IPS DF 6.9 (cell line): ENCODE measurements at places on chromosomes 3 and 15.

DNA sequence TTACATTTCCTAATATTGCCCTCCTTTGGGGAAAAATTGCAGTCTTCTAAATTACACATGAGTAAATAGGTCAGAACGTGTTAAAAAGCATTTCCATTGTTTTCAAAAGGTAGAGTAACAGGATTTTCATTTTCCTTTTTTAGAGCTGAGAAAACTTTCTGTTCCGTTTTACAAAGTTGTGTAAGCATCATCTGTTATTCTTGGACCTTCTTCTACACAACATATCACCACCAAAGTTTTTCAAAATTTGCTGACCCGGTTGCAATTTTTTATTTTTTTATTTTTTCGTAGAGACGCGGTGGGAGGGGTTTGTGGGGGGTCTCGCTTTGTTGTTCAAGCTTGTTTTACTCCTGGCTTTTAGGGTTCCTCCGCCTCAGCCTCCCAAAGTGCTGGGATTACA lies 1.1 kb downstream of the CCDC39 start:
- no peak for DNase-seq

DNA sequence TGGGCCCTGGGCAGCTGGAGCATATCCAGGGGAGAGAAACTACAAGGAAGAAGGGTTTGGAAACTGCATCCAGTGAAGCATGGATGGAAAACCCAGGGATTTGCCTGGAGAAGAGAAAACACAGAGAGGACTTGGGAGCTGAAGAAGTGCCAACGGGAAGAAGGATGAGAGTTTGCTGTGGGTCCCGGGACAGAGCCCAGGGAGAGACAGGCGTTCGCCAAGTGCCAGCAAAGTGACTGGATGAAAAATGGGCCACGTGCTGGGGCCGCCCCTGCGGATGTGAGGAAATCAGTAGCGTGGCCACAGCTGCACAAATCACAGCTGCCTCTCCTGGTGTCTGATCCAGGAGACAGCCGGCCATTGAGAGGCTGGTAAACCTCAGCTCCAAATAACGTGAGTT lies 70.4 kb downstream of the HES1 start:
- DNase-seq, result no peak

GRCh38 chr3:184556582-184557347 lies 4.8 kb upstream of the EPHB3 start:
- no peak for DNase-seq

DNA sequence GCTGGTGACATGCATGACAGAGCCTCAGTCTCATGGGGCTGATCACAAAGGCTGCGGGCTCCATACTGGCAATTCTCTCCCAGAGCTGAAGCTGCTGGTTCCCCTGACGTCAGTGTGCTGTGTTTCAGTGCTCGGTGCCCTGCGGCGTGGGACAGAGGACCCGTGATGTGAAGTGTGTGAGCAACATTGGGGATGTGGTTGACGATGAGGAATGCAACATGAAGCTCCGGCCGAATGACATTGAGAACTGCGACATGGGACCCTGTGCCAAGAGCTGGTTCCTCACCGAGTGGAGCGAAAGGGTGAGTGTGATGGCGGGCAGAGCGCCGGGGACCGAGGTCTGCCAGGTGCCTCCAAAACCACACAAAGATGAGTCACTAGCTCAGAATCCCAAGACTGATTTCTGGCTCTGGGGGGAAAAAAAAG lies 62.0 kb upstream of the NR2E3 start:
- DNase-seq, result no peak

- DNase-seq, result no peak
Observed at GRCh38 chr3:16423298-16423697, 90.2 kb downstream of the RFTN1 start.
